Progenitor cell of endocrine pancreas (in vitro differentiated cells): ENCODE measurements at places on chromosomes 11 and 22.

- no peak for DNase-seq
Measured at GRCh38 chr11:72657411-72658100, 16.7 kb downstream of the PDE2A start.

- no peak for DNase-seq
Measured at GRCh38 chr11:80748207-80748925, 1307.5 kb upstream of the TENM4 start.

- no peak for DNase-seq
Measured at GRCh38 chr11:27088353-27088752, 47.7 kb downstream of the BBOX1 start.

GRCh38 chr11:40360206-40360798 lies 1099.2 kb downstream of the LRRC4C start:
- DNase-seq, result no peak

GRCh38 chr11:72078477-72078876 lies 1.9 kb downstream of the NUMA1 start:
- DNase-seq, result no peak

- no peak for DNase-seq
Measured at GRCh38 chr22:40314041-40314440, 32.3 kb upstream of the ADSL start.

GRCh38 chr22:39123751-39124581 lies 26.9 kb downstream of the APOBEC3H start:
- DNase-seq, result no peak

- peak; percentile 24 for DNase-seq
Measured at GRCh38 chr11:8263109-8263768, 439 bp downstream of the LMO1 start.

DNA sequence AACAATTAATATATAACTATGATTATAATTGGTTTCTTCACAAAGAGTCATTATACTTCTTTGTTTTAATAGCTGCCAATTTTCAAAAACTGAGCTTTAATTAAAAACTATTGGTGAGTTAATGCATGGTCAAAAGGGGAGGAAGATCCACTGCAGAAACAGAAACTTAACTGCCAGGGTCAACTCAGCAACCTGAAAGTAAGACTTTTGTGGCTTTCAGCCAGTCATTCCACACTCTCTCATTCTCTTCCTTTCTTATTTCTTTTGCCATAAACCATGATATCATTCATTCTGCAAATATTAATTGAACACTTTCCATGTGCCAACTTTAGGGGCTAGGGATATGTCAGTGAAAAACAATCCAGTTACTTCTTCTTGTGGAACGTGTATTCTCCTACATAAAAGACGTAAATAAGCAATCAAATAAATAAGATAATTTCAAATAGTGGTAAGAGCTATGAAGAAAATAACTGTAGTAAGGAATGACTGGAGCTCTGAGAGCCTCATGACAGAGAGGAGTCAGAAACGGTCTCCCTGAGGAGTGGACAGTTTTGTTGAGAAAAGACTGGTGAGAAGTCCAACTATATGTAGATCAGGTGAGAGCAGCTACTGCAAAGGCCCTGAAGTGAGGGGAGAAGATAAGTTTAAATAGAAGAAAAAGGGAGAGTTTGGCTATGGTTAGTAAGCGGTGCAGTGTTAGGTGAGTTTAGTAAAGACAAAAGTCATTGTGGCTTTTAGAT lies 130.5 kb downstream of the GRIA4 start:
- DNase-seq, result no peak

GRCh38 chr22:42001706-42002105 lies 3.1 kb downstream of the WBP2NL start:
- no peak for DNase-seq

DNA sequence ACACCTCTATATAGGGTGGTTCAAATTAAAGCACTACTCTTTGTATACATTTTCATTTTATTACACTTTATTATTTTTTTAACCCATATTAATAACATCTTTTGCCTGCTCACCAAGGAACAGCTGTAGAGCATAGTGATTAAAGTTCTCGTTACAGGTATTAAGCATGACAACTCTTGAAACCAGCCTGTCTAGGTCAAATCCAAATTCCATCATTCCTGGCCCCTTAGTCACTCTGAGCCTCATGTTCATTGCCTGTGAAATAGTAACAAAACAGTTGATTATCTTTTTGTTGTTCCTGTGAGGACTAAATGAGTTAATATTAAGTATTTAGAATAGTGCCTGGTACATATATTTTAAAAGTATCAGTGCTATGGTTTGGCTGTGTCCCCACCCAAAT lies 334.5 kb downstream of the RAB38 start:
- no peak for DNase-seq

DNA sequence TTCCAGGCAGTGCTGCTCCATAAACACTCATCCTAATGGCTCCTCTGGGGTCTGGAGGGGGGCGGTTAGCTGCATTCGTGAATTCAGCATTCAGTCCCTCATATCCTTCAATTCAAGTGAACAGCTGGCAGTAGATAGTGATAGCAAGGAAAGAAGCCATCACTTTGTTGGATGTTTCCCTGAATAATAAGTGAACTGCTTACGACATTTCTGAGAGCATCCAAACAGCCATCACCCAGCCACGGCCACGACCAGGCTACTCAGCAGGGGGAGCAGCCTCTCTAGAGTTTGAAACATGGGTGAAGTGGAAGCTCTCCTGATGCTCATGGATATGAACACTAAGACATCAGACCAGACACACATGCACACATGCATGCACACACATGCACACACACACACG lies 163.6 kb downstream of the NTM start:
- DNase-seq, result no peak

DNA sequence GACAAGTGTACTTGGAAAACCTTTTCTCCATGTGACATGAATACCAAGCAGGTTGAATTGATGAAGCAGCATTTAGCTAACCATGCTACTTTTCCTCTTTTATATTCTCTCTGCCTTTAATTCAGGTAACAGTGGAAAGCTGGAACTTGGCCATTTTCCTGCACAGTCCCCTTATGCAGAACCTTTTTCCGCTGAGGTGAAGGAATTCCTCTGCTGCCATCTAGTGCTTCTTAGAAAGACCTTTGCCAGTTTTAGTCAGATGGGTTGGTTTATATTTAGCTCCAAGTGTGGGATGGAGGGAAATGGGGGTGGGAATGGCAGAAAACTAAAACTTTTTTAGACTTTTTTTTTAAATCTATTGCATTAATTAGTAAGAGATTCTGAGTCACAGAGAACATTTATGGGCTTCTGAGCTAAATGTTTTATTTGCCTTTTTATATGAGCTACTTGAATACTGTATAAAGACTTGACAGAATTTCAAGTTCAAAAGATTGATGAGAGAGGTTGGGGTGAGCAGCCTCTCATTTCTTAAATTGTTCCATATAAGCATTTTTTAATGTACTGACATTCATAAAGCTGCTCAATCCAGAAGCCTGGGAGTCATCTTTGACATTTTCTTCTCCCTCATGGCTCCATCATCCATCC lies 153.9 kb upstream of the ZC3H12C start:
- DNase-seq, result no peak

- no peak for DNase-seq
Measured at GRCh38 chr11:107973641-107974040, 35.1 kb upstream of the CUL5 start.

GRCh38 chr11:79304599-79305212 lies 136.1 kb downstream of the TENM4 start:
- DNase-seq, result no peak

DNA sequence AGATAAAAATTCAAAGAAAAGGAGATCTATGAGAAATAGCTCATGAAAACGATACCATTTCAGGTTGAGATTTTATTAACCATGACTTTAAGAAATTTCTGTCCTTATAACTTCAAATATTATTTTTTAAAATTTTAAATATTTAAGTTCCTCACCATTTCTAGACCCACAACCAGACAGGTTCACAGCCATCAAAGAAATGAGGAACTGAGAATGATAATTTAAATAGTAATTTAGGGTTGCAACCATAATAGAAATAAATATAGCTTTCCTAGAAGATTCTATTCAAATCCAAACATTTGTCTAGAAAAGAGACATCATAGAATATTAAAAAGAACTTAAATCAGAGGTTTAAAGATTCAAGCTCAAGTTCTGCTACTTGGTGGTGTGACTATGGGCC lies 5.9 kb upstream of the VWA5A start:
- DNase-seq, result no peak

DNA sequence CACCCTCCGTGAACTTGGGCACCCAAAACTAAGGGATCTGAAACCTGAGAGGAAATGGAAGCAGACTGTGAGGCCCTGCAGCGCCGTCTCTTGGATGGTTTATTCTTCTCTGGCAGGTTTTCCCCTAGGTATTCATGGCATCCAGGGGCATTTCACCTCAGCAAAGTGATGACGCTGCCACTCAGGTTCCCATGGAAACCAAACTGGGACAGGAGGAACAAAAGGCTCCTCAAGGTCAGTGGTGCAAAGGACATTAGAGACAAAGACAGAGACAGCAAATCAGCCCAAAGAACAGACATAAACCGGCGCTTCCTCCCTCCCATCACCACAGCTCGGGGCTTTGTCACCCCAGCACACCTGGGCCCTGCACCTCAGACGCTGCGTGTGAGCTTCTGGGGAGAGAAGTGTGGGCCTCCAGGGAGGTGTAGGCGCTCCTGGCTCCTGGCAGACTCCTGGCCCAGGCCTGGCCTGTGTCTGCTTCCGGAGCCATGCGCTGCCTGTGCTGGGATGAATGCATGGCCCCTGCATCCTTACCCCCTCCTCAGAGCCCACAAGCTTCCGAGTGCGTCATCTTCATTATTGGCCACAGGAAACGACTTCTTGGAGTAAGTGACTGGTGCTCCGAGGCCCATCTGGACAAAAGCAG lies 5.9 kb downstream of the TP53AIP1 start:
- no peak for DNase-seq

DNA sequence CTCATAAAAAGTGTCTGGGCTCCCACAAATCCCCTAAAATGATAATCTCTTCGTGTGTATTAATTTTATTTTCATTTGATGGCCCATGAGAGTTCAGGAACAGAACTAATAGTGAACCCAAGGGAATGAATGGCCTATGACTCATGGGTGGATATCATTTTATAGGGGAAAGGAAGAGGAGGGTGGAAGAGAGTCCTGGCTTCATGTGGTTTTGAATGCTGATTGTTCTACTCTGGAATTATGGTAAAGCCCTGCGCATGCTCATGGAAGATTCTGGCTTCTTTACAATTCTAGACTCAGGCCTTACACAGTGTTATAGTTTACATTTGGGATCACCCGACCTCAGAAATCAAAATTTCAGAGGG lies 35.2 kb downstream of the MAML2 start:
- no peak for DNase-seq

DNA sequence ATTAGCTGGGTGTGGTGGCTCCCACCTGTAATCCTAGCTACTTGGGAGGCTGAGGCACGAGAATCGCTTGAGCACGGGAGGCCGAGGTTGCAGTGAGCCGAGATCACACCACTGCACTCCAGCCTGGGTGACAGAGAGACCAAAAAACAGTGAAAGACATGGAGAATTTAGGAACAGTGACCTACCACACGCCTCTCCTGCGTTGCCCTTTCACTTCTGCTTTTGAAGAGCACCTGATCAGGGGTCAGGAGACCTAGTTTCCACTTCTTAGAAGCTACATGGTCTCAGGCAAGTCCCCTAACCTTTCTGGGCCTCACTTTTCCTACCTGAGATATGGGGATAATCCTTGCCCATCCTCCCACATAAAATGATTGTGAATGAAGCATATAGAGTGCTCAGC lies 12.2 kb downstream of the SLC35C1 start:
- DNase-seq, result no peak

GRCh38 chr11:130464291-130464812 lies 15.9 kb downstream of the ADAMTS15 start:
- DNase-seq, result no peak

- no peak for DNase-seq
Measured at GRCh38 chr11:76856571-76856970, 4.1 kb upstream of the ACER3 start.

DNA sequence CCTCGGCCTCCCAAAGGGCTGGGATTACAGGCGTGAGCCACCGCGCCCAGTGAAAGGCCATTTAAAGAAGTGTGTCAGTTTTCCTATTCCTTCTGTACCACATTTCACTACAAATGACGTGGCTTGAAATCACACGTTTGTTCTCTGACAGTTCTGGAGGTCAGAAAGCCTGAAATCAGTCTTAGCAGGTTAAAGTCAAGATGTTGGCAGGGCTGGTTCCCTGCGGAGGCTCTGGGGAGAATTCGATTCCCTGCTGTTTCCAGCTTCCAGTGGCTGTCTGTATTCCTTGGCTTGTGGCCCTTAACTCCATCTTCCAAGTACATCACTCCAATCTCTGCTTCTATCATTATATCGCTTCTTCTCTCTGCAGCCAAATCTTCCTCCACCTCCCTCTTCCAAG lies 383.2 kb downstream of the LARGE1 start:
- DNase-seq, result no peak

DNA sequence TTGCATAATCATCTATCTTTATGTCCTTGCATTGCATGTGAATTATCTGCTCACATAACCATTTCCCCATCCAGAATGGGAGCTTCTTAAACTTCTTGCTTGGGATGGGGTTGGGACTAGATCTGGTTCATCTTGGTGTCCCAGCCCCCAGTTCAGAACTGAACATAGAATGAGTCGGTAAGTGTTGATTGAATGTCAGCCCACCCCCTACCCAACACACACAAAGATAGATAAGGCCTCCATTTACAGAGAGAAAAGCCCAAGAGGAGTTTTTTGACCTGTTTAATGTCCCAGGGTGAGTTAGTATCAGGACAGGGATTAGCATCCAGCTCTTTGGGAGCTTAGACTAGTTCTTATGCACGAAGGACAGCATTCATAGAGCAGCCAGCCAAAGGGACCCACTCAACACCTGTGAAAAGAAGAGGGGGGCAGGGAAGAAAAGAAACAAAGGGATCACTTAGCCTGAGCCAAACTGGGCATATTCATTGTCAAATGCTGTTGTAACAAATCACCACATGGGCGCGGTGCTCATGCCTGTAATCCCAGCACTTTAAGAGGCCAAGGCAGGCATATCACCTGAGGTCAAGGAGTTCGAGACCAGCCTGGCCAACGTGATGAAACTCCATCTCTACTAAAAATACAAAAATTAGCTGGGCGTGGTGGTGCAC lies 57.4 kb downstream of the CHRDL2 start:
- DNase-seq, result no peak

GRCh38 chr11:93857413-93858120 lies 7.1 kb upstream of the VSTM5 start:
- DNase-seq, result no peak
